H1 (cell line): ENCODE measurements at places on chromosomes 4 and X. TPM values are rescaled to one million over a fixed set of nuclear protein-coding genes. Genes with fewer than 3 reads are reported as not detected.

GRCh38 chrX:27583976-27584375 lies 6.2 kb upstream of the DCAF8L2 start:
- DNase-seq = no peak
- H3K27me3 ChIP-seq = no peaks in the 10 kb centered on the region
- no peaks in the 10 kb centered on the region for H3K36me3 ChIP-seq
- no peak overlapping the region for H3K4me3 ChIP-seq
- H3K4me1 ChIP-seq = no peaks in the 10 kb centered on the region

DNA sequence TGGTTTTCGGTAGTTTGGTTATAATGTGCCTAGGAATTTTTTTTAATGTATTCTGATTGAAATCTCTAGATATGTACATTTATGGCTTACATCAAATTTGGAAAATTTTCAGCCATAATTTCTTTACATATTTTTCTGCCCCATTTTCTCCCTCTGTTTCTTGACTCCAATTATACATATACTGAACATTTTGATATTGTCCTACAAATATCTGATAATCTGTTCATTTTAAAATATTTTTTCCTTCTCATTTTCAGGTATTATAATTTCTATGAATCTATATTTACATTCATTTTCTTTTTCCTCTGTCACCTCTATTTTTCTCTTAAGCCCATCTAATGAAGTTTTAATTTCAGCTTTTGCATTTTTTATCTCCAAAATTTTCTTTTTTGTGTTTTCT lies 82.7 kb upstream of the TMLHE start:
- H3K36me3 ChIP-seq = no peaks in the 10 kb centered on the region
- no peak overlapping the region for H3K4me3 ChIP-seq
- DNase-seq = no peak
- no peaks in the 10 kb centered on the region for H3K4me1 ChIP-seq
- no peak overlapping the region for H3K27ac ChIP-seq

GRCh38 chrX:16970977-16971376 lies 24.5 kb downstream of the REPS2 start:
- H3K4me1 ChIP-seq = no peaks in the 10 kb centered on the region
- H3K36me3 ChIP-seq = no peaks in the 10 kb centered on the region
- no peaks in the 10 kb centered on the region for H3K27me3 ChIP-seq
- no peak overlapping the region for H3K4me3 ChIP-seq

GRCh38 chr4:40114206-40114605 lies 57.6 kb downstream of the N4BP2 start:
- no peaks in the 10 kb centered on the region for H3K4me1 ChIP-seq
- no peak for DNase-seq
- H3K36me3 ChIP-seq = no peaks in the 10 kb centered on the region
- H3K27me3 ChIP-seq = no peaks in the 10 kb centered on the region

- H3K4me1 ChIP-seq = peaks cover 19% of the 10 kb centered on the region
- H3K36me3 ChIP-seq = no peaks in the 10 kb centered on the region
- H3K4me3 ChIP-seq = no peak overlapping the region
- H3K27ac ChIP-seq = no peak overlapping the region
- H3K27me3 ChIP-seq = no peaks in the 10 kb centered on the region
Observed at GRCh38 chr4:37540486-37540885, 145.7 kb downstream of the RELL1 start.

GRCh38 chrX:22800360-22800759 lies 199.4 kb upstream of the DDX53 start:
- H3K27me3 ChIP-seq = no peaks in the 10 kb centered on the region
- no peaks in the 10 kb centered on the region; the same call in 1 of the 2 replicates for H3K4me1 ChIP-seq
- no peak overlapping the region for H3K4me3 ChIP-seq
- no peaks in the 10 kb centered on the region for H3K36me3 ChIP-seq
- H3K27ac ChIP-seq = no peak overlapping the region

DNA sequence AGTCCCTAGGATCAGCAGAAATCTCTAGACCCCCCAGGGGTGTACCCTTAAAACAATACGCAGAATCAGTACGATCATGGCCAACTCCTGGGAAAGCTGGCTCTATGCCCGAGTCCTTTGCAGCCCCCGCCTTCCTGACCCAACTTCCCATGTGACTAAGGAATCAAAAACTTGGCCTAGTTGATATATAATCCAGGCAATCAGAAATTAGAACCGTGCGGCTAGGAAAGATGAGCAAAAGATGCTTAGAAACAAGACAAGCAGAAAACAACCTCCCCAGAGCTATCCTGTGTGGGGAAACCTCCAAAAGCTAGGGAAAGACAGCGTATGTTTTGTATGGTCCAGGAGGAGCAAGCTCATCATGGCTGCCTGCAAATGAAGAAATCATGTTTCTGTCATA lies 110.0 kb downstream of the PPARGC1A start:
- H3K27me3 ChIP-seq = no peaks in the 10 kb centered on the region
- no peak for DNase-seq
- no peaks in the 10 kb centered on the region for H3K36me3 ChIP-seq
- no peak overlapping the region for H3K27ac ChIP-seq
- no peaks in the 10 kb centered on the region for H3K4me1 ChIP-seq
- no peak overlapping the region for H3K4me3 ChIP-seq

HSFX2 gene
- total RNA-seq = not detected in 2 replicates

MPP1 gene
- 12.9 and 13.4 TPM in 2 replicates for total RNA-seq

TRIM60 gene
- not detected in 2 replicates for total RNA-seq
